GM12891 (cell line): ENCODE measurements at places on chromosomes 11 and 22.

DNA sequence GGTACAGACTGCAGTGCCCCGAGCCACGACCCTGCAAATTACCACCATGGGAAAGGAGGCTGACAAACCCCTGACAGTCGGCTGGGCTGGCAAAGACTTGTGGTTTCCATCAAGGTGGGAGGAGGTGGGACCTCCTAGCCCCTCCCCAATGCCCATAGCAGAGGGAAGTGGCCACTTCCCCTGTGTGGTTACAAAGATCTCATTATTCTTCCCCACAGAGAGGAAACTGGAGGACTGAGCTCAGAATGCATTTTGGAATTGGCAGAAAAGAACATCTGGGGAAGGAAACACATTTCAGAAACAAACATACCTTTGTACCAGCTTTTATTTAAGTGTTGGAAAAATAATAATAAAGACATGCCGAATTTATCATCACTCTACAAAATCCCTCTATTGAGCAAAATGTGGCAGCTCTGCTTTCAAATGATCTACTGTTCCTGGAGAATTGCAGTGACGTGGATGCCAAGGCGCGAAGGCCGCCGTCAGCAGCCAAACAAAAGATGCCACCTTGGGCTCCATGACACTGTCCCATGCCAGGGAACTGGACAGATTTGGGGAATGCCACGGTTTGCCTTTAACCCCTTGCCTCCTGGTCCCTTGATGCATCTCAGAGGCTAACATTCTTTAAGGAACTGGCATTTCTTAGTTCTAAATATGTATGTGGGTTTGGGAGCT, 169.6 kb downstream of the CRYBB2 start:
- DNase-seq = no peak

GRCh38 chr11:61868571-61869428, 22.5 kb downstream of the FADS3 start:
- DNase-seq = no peak

DNA sequence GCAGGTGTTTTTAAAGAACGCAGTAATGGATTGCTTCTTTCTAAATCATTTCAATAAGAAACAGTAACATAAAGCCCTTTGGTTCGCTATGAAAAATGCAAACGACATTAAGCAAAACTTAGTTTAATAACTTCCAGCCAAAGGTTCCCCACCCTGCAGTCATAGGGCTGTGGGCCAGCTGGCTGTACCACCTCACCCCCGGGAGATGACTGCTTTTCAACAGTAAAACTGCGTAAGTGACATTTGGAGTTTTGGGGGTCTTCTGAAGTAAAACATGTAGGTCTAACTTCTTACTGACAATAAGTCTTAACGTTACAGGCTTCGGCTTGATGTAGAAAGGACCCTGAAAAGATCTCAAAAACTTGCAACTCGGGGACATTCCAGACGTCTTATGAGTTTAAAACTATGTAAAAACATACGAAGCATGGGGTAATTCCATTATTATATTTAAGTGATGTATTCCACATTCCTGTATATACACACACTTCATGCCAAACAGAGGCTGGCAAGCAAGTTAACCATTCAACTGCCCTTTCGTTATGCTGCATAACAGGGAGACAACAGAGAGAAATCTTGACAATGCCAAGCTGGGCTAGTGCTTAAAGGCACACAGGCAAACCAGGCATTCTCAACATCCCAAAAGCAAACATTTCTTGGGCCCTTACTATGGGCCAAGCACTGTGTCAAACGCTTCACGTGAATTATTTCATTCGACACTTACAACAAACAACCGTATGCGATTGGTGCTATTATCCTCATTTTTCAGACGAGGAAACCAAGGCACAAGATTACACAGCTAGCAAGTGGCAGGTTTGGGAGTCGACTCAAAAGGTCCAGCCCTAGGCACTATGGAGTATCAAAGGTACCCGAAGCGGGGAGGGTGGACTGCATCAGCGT, 1.2 kb downstream of the MRTFA start:
- DNase-seq = no peak

DNA sequence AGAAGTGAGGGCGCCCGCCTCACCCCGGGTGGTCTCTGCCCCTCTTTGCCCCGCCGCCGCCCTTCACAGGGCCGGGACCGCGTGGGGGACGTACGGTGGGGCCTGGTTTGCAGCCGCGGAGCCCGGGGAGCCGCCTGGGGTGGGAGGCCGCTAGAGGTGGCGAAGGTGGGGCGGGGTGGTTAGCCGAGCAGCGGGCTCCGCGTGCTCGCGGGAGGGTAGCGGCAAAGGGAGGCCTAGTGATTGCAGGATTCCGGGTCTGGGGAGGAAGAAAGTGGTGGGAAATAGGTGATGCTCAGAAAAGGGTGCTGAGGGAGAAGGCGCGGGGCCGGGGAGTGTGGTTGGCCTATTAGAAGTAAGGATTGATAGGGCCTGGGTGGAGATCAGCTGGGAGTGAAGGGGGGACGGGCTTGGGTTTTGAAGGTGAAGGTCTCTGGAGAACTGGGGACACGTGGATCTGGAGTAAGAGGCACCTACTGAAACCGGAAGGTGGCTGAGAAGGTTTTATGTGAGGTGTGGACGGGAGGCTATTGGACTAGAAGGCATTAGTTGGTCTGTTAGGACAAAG, 571 bp downstream of the FAR1 start:
- no peak for DNase-seq

DNA sequence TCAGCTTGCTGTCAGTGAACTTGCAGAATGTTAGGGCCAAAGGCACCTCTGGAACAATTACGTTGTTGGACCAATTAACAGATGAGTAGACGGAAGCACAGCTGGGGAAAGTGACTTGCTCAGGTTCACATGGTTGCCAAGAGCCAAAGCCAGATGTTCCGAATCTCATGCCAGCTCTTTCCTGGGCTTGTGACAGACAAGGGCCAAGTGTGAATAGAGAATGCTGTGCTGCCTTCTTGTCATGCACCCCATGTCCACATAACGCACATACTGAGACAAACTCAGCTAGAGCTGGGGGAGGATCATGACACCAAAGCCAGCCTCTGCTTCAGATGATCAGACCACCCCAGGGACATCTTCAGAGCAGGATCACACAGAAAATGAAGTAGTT, 616.3 kb downstream of the INSC start:
- no peak for DNase-seq

GRCh38 chr22:24540470-24540869, 14.5 kb downstream of the GUCD1 start:
- no peak for DNase-seq

DNA sequence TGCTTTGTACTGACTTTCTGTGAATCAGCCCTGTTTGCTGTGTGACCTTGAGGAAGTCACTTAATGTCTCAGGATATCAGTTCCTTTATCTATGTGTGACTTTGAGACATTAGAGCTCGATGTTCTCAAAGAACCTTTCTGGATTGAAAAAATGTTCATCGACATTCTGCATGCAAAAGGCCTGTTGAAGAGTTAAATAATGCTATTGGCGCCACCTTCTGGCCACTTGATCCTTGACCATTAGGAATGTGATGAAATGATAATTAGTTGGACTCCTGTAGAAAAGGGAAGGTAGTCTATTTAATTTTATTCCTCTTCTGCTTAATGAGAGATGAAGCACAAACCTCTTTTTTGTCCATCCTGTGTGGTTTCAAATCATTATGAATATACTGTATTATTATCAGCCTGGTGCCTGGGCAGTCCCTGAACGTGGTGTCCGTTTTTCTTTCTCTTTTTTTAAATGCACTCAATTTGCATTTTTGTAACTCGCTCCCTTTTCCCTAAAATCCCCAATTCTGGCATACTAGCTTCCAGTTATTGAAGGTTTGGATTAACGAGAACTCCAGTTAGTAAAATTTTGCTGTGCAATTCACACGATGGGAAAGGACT, 20.7 kb downstream of the ELF5 start:
- DNase-seq = peak; percentile 32

DNA sequence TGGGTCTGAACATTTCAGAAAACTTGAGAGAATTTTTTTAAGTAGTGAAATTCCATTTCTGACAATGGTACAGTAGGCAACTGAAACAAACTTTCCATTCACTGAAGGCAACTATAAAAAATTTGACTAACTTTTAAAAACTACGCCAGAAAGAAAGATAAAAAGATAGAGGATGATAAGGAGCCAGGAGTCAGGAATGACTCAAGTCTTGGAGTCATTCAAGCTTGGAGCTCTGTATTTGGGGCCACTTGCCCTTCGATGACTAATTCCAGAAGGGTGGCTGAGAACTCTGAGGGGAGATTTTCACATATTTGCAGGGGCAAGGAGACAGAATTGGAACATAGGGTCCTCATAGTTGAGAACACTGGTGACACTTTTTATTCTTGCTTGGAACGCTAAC, 1083.2 kb upstream of the CNTN5 start:
- DNase-seq = no peak

- DNase-seq = no peak
Measured at GRCh38 chr11:45287316-45287903, 1.3 kb upstream of the SYT13 start.

DNA sequence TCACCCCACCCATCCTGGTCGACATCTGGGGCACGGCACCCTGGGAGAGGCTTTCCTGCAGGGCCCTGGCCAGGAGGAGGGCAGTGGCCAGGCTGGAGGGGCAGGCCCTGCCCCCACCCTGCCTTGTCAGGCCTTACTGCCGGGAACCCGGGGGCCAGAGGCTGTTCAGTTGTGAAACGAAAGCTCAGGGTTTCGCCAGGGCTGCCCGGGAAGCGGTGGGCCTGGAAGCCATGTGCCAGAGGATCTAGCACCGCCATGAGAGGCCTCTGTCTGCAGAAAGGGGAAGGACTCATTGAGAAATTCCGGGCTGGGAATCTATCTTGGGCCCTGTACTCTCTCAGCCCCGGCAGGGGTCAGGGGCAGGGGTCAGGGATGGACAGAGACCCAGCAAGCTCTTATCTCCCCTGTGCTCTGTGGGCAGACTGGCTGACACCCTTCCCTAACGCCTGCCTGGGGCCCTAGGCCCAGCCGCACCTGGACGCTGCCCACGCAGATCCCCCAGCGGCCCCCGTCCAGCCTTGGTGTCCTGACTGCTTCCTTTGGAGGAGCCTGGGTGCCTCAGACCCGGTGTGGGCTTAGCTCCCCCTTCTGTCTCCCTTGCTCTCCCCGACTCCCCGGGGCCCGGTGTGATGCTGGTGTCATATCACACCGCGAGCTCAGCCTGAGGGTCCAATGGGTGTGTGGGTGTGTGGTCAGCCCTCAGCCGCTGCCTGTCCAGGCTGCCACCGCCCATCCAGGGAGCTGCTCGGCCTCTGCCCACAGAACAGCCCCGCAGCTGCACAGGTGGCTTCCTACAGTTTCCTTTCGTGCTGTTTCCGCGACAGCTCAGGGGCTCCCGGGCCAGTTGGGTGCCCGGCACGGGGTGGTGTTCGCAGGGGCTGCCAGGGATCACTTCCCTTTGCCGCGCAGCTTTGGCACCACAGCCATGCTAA, 6.5 kb downstream of the PIM3 start:
- DNase-seq = peak; percentile 27

DNA sequence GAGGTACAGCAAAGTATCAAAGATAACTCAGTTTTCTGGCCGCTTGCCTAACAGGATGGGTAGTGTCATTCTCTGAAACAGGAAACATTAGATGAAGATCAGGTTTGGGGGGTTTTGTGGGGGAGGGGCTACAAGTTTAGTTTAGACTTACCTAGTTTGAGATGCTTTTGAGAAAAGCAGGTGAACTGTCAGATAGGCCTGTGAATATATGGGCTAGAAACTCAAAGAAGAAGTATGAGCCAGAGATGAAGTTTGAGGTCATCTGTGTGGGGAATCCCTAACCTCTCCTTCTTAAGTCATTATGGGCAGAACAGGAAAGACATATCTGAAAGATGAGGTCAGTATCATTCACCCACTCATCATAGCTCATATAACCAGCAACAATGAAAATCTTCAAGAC, 11.9 kb downstream of the HOATZ start:
- no peak for DNase-seq

- DNase-seq = no peak
Measured at GRCh38 chr11:3195251-3196160, 23.1 kb downstream of the MRGPRG start.

DNA sequence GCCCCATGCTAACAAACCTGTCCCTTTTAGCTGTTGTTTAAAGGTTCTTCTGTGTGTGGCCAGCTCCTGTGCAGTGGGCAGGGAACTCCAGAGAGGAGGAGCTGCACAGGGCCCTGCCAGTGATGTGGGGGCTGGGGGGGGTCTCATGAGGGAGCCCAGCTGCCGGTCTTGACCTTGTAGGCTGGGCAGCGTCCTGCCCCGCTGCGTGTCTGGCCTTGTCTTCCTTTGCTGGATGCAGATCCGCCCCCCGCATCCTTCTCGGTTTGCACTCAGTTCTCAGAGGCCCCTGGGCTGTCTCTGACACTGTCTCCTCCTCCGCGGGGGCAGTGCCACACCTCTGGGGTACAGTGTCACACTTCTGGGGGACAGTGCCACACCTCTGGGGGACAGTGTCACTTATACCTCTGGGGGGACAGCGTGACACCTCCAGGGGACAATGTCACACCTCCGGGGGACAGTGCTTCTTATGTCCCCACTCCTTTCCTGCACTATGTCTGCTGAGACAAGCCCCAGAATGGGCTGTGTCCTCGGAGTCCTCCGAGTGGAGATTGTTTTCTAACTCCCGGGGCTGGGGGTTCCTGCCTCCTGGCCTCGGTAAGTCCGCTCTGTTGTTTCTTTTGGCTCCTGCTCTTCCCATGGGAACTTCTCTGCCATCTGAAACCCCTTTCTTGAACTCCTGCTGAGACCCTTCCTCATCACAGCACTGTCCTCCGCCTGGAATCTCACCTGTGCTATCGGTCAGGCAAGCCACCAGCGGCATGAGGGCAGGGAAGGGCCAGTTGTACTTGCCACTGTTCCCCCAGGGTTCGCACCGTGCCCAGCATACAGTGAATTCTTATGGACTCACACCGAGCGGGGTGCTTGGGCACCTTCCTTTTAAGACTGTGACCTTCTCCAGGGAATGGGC, 788.3 kb downstream of the TBC1D22A start:
- DNase-seq = no peak

DNA sequence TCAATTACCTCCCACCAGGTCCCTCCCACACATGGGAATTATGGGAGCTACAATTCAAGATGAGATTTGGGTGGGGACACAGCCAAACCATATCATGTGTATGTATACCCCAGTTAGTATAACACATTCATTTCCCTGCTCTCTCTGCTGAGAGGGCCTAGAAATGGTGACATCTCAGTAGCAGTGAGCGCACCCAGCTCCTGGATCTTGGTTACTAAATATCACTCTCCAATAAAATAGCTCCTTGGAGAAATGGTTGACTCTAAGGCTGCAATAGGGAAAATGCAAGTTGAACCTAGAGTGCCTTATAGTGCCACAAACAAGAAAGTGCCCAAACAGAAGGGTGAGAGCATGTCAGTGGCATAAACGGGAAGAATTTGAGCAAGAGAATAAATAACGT, 59.6 kb downstream of the ARHGEF12 start:
- no peak for DNase-seq

- no peak for DNase-seq
Measured at GRCh38 chr11:16217631-16218030, 138.7 kb downstream of the SOX6 start.

DNA sequence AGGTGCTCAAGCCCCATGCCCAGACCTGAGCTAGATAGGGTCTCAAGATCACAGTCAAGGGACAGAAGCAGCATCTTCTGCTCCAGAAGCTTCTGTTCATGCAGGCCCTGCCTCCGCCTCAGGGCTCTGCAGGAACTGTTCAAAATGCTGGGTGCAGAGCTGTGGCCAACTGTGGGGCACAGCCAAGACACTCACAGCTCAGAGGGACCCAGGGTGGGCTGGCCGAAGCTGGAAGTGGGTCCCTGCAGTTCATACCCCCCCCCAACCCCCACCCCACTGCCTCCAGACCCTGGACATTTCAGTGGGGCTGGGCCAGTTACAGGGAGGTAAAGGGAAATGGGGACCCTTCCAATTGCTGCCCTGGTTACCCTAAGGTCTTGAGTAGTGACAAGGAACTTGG, 129.0 kb downstream of the CRYBB2 start:
- DNase-seq = no peak

GRCh38 chr22:18022876-18023275, 1.5 kb downstream of the MICAL3 start:
- no peak for DNase-seq
